Stimulated activated CD4-positive, alpha-beta T cell treated with anti-CD3 and anti-CD28 coated beads, Interleukin-1b, Interleukin-23, amount 100 ng/mL, for 24 hours (primary cell): ENCODE measurements at places on chromosomes 16 and 17.

- no peak for DNase-seq
Observed at GRCh38 chr16:56426585-56426984, 1.2 kb upstream of the AMFR start.

- no peak for DNase-seq
Observed at GRCh38 chr17:33302394-33302793, 9.3 kb upstream of the ASIC2 start.

DNA sequence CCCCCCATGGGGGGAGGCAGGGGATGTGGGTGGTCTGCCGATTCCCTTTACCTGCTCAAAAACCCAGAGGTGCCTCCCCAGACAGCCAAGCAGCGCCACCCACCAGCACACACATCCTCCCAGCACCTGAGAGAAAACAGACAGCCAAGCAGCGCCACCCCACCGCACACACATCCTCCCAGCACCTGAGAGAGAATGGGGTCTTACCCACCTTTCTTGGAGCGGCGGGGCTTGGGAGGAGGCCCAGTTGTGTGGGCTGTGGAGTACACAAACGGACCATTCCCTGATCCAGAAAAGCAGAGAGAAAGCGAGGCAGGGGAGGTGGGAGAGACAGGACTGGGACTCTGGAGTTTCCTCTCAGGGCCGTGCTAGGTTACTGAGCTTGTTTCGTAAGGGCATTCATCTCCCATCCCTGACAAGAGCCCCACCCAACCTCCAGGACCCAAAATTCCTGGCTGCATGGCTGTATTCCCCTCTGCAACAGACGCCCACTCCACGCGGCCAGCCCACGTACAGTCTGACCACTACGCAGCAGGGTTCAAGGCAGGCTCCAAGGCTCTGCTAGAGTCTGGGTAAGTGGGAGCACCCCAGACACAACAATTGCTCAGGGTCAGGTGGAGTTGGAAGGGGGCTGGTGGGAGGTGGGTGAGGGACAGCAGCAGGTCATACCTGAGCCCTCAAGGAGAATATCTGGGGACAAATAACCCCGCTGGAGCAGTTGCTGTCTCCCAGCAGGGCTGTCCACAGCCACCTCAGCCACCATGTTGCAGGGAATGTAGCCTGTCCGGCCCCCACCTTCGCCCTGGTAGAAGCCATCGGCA lies 22.3 kb downstream of the TSPOAP1 start:
- DNase-seq, result no peak

GRCh38 chr16:76118344-76118743 lies 158.9 kb upstream of the CNTNAP4 start:
- no peak for DNase-seq

DNA sequence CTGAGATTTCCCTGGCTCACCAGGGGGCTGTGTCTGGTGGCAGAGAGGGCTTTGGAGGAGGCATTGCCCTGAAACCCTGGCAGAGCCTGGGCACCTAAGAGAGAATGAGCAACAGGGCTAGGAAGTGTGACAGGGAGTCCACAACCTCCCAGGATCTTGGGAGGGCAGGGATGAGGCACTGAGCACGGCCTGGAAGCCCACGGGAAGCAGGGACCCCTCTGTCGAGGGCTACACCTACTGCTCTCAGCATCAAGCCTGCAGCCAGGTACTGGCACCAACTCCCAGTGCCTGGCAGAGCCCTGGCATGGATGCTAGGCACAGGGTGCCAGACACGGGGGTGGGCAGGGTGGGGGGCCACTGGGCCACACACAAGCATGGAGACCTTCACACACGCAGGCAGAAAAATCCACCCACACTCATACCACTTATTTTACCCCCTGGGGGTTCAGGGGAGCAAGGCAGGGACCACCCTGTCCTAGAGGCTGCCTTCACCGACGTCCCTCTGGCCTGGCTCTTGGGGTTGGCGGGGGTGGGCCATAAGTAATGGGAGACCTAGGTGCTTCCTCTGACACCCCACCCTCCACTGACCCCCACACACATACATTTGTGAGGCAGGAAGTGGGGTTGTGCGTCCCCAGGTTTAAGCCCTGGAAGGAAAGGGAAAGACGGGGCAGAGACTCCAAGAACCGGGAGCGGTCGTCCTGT lies 970 bp upstream of the HSD11B2 start:
- no peak for DNase-seq

- no peak for DNase-seq
Observed at GRCh38 chr16:4683255-4684057, 9.9 kb upstream of the NUDT16L1 start.

- DNase-seq, result no peak
Observed at GRCh38 chr17:76887802-76888201, 19.6 kb downstream of the MGAT5B start.

DNA sequence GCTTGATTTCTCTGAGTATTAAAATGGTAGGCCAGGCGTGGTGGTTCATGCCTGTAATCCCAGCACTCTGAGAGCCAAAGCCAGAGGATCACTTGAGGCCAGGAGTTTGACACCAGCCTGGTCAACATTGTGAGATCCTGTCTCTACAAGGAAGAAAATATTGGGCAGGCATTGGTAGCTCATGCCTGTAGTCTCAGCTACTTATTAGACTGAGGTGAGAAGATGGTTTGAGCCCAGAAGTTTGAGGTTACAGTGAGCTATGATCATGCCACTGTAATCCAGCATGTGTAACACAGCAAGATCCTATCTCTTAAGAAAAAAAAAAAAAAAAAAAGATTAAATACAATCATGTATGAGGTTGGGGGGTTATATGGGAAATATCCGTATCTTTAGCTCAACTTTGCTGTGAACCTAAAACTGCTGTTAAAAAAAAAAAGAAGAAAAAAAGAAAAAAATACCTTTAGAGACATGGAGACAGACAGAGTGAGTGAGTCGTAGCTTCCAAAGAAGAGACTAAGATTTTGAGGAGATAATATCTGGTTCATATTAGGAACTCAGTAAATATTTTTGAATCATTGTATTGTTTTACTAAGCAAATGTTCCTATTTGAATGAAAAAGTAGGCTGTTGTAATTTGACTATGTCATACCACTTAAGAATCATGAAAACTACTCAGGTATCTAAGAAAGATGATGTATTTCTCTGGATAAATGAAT lies 325.7 kb upstream of the TBX2 start:
- DNase-seq, result no peak

DNA sequence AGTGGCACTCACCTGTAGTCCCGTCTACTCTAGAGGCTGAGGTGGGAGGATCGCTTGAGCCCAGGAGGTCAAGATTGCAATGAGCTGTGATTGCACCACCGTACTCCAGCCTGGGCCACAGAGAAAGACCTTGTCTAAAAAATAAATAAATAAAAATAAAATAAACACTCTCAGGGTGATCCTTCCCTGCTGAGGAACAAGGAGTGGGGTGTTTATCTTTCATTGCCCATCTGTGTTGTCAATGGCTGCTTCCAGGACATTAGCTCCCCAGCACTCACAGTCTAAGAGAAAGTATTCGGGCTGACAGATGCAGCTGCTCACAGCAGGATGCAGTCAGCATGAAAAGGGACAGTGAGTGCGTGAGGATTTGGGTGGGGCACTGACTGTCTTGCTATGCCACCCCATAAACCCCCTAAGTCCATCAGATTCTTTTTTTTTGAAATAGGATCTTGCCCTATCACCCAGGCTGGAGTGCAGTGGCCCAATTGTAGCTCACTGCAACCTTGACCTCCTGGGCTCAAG lies 31.3 kb upstream of the RBBP6 start:
- DNase-seq, result no peak

DNA sequence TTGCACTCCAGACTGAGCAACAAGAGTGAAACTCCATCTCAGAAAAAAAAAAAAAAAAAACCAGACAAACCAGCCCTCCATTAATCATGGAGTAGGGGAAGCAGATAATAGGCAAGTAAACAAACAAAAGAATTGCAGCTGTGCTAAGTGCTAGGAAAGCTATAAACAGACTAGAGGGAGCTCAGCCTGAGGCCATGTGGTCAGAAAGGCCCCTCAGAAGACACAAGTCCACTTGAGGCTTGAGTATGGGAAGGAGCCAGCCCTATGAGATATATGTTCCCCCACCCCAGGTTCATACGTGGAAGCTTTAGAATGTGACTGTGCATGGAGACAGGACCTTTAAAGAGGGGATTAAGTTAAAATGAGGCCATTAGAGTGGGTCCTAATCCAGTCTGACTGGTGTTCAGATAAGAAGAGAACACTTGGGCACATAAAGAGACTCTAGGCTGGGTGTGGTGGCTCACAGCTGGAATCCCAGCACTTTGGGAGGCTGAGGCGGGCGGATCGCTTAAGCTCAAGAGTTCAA lies 132.6 kb upstream of the NOL11 start:
- no peak for DNase-seq

DNA sequence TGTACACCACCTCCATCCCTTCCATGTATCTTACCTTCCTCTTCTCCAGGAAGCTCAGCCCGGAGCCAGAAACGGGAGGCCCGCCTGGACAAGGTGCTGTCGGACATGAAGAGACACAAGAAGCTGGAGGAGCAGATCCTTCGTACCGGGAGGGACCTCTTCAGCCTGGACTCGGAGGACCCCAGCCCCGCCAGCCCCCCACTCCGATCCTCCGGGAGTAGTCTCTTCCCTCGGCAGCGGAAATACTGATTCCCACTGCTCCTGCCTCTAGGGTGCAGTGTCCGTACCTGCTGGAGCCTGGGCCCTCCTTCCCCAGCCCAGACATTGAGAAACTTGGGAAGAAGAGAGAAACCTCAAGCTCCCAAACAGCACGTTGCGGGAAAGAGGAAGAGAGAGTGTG lies 756 bp upstream of the MVP start:
- no peak for DNase-seq

DNA sequence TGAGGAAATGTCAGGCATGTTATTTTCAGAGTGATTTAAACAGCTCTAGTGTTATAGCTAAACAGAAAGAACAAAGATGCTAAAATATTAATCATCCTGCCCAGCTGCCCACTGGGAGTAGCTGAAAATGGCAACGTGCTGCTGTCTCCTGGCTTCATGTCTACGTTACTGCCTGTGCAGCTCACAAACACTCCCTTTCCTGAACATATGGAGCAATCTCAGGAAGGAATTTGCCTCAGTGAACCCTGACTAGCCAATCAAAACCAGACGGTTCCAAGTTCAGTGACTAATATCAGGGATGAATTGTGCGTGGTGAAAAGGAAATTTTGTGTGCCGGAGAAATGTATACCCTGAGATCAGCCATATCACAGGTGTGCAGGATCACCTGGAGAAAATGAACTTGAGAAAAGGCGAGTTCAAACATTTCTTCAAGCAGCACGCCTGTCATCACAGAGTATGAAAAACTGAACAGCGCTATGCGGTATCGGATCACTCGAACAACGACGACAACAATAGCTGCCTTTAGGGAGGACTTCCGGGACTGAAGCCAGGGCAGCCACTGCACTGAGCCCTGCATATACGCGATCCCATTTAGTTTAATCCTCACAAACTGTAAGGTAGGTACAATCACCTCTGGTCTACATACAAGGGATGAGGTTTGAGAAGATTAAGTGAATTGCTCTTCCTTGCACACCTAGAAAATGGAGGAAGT lies 110.3 kb downstream of the STX8 start:
- DNase-seq, result no peak

DNA sequence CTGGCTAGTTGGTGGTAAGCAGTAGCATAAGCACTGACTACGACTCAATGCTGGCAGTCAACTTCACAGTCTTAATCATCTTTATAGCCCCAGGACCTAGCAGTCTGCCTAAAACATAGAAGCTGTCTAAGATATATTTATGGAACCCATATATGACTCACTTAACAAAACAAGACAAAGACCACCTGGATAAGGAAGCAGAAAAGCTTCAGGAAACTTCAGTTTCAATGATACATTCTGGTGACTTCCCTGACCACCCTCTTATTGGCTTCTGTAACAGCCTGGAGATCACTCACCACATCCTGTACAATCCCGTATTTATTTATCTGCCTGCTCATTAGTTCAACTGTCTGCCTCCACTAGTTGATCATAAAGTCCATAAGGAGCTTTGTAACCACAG lies 95.5 kb downstream of the PMP22 start:
- no peak for DNase-seq

DNA sequence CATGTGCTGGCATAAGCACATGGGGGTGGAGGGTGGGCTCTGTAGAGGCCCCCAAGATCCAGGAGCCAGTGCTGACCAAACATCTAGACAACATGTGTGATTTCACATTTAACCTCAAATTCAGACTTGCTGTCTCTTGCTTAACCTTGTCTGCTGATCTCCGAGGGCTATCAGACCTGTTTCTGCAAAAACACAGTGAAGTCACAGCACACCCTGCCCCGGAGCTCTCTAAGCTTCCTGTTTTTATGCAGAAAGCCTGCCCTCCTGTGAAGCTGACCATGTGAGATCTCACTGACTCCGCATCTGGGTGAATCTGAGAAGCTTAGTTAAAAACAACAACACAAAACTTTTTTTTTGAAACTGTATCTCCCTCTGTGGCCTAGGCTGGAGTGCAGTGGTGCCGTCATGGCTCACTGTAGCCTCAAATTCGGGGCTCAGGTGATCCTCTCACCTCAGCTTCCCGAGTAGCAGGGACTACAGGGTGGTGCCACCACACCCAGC lies 6.6 kb upstream of the DPEP2 start:
- no peak for DNase-seq

DNA sequence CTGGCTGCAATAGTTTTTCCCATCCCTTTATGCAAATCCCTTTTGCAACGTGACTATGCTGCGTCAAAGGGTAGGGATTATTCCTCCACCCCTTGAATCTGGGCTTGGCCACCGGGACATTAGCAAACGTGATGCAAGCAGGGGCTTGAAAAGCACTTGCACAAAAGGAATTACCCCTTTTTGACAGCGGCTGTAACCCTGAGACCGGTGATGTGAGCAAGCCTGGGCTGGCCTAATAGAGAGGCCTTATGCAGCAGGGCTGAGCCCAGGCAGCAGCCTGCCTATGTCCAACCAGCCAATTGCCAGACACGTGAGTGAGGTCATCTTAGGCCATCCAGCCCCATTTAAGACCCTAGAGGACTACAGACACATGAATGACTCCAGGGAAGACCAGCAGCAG lies 30.4 kb upstream of the PAFAH1B1 start:
- DNase-seq, result no peak

GRCh38 chr17:58510075-58510474 lies 4.4 kb downstream of the MTMR4 start:
- no peak for DNase-seq

DNA sequence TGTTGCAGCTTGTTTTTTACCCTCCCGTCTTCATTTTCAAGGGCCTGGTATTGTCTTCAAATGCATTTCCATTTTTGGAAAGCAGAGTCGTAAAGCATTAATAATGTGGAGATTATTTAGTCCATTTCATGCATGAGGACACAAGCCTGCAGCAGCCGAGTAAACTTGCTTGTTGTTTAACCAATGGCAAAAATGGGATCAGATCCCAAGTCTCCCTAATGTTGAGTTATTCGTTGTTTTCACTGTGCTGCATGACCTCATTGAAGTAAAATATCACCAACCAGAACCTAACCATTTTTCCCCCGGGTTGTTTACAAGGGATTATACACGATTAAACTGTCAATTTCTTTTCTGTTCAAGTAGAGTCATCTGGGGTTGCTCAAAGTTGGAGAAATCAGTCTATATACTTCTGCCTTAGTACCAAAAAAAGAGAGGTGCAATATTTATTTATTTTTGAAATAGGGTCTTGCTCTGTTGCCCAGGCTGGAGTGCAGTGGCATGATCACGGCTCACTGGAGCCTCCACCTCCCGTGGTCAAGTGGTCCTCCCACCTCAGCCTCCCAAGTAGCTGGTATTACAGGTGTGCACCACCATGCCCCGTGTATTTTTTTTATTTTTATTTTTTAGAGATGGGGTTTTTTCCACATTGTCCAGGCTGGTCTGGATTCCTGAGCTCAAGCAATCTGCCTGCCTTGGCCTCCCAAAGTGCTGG lies 12.4 kb downstream of the AMZ2 start:
- DNase-seq, result no peak
